ENCODE measurements at places on chromosomes 7 and 10.

- DNase-seq: no peak
These were observed 132.2 kb downstream of the USP6NL start for GRCh38 chr10:11479300-11479699.

- peak; percentile 79 for DNase-seq
These were observed 98.0 kb upstream of the ANLN start for GRCh38 chr7:36291387-36292316.

GRCh38 chr10:44552726-44553125, 167.8 kb upstream of the CXCL12 start:
- DNase-seq: peak; percentile 65

- no peak for DNase-seq
These were observed 38.7 kb downstream of the RASGEF1A start for GRCh38 chr10:43227911-43228782.

DNA sequence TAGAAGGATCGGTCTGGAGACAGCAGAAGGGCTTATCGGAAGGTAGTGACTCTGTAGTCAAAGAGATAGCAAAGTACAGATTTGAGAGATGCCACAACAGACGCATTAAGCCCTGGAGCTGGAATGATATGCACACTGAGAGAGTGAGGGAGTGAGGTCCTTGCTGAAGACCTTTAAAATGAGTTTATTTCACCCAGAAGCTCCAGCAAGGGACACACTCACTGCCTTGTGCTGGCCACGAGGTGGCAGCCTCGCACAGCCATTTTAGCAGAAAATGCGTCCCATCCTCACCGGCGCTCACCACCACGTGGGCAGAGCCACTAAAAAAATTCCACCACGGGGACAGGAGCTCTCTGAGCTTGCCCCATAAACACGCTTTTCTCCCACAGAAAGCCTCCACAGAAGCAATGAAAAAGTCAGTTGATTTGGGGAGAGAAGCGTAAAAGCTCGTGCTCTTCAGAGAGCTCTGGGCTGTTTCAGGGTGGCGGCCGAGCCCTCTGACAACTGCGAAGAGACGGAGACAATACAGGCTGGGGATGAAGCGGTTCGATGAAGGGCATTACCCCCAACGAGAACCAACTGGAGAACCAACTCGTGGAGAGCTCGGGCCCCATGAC, 163.0 kb upstream of the KLF14 start:
- peak; percentile 83 for DNase-seq

GRCh38 chr7:3463696-3464095, 162.6 kb downstream of the SDK1 start:
- DNase-seq: no peak

Measured in AG10803 (cell line).